BE2C (cell line): ENCODE measurements at places on chromosomes 16 and 17.
A peak's percentile ranks its signal among the peaks of the same experiment; 100 is the strongest.

GRCh38 chr17:42276609-42277341 is 584 bp upstream of the STAT5B start:
- DNase-seq, result peak; percentile 67

- no peak for DNase-seq
Observed at GRCh38 chr17:18961634-18962493, 9.9 kb downstream of the SLC5A10 start.

- no peak for DNase-seq
Observed at GRCh38 chr17:62688398-62689160, 61.1 kb downstream of the MRC2 start.

- no peak for DNase-seq
Observed at GRCh38 chr16:57093666-57094564, 1.5 kb downstream of the CPNE2 start.

DNA sequence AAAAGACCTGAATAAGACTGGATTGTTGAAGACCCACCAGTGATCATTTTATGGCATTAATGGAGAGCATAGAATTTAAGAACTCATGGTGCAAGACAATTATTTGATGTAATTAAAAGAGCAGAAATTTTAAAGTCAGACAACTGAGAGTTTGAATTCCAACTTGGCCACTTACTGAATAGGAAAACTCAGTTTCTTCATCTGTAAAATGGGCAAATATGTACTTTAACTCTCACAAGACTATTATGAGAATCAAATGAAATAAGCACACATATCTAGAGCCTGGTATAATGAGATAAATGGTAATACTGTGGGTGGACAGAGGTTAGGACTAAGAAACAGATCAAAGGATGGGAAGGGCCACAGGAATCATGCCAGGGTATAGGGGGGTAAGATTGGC is 88.0 kb downstream of the SOX9 start:
- DNase-seq, result no peak

GRCh38 chr17:43056051-43056450 is 31.0 kb downstream of the RND2 start:
- no peak for DNase-seq

GRCh38 chr16:54627616-54628015 is 303.0 kb upstream of the IRX5 start:
- DNase-seq, result no peak
